SJSA1 (cell line): ENCODE measurements at places on chromosomes 4 and X. TPM values are rescaled to one million over a fixed set of nuclear protein-coding genes. Genes with fewer than 3 reads are reported as not detected.

DNA sequence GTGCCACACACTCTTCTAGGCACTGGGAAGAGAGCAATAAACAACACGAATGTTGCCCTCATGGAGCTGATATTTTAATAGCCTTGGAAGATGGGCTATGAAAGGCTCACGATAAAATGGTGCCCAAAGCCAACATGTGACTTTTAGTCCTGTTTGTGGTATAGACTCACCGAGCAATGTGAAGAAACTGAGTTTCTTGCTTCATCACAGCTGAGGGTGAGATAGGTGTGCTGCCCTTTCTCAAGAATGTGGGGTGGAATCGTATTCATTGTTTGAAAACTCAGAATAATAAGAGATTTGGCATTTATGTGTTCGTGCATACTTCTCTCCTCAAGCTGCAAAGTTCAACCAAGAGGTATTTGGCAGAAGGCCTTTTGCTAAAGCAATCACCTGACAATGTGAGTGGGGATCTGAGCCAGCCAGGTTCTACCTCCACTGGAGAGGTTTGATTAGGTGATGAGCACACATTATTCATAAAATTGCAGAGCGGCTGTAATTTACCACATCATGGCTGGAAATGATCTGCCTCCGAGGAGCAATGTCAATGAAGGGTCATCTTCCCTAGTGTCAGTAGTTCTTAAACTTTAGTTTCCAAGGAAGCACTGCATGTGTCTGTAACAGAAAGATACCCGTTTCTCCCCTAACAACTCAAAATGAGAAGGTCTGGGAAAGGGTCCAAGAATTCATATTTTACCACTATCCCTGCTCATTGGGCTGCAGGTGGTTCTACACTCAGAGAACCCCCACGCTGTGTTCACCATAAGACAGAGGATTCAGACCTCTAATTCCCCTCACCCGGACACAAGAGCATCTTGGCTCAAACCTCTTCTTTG, 41.9 kb upstream of the CBR4 start:
- no peak for DNase-seq

The CCKAR gene
- total RNA-seq, result not detected in 2 replicates

The SLC39A8 gene
- total RNA-seq, result 30.1 and 39.0 TPM in 2 replicates

The RHOXF2B gene
- total RNA-seq, result not detected in 2 replicates
